Pulmonary artery endothelial cell (primary cell): ENCODE measurements at places on chromosomes 3 and 15.

GRCh38 chr15:72237853-72238224 lies 6.8 kb upstream of the PKM start:
- DNase-seq = no peak

DNA sequence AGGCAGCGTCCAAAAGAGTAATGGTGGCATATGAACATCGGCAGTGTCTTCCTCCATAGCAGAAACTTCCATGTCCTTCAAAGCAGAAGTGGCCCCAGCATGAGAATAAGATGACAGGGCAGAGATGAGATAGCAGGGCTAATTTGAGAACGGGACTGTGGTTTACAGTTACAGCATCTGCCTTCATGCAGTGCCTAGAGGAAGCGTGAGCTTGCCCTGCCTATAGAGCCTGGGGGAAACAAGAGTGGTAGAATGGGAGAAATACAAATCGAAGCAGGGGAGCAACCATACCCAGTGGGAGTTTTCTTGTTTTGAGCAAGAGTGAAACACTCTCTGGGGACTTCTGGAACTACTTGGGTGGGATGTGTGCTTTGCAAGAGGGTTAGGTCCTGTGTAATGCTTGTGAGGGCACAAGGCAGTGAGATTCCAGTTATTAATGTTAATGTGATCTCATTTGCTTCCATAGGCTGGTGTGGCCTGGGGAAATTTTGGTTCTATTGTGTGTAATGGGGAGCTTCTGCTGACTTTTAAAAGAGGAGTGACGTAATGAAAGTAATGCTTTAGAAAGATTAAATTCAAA lies 616.9 kb downstream of the ZIC1 start:
- no peak for DNase-seq

- DNase-seq = no peak
Measured at GRCh38 chr3:114212646-114213045, 24.7 kb downstream of the ZNF80 start.

DNA sequence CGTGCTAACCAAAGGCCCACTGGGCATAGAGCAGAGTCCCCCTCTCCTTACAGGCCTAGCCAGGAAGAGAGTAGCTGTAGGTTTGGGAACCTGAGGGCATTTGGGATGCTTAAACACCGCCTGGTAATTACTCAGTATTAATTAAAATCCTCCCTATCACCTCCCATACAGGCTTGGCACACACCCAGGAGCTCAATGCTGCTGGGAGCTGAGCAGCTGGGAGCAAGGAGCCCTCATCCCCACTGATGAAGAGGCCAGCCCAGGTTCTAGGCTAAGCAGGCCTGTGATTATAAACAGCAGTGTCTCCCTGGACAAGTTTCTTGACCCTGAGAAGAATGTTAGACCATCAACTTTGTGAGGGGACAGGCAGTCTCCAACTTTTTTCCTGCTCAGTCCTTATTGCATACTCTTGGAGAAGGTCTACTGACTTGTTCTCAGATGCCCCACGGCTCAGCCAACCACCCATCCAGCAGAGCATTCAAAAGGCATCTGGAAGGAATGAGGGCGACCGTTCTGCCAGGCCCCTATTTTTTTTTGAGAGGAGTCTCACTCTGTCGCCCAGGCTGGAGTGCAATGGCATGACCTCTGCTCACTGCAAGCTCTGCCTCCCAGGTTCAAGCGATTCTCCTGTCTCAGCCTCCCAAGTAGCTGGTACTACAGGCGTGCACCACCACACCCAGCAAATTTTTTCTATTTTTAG lies 1.3 kb upstream of the PRKAR2A start:
- DNase-seq = no peak

DNA sequence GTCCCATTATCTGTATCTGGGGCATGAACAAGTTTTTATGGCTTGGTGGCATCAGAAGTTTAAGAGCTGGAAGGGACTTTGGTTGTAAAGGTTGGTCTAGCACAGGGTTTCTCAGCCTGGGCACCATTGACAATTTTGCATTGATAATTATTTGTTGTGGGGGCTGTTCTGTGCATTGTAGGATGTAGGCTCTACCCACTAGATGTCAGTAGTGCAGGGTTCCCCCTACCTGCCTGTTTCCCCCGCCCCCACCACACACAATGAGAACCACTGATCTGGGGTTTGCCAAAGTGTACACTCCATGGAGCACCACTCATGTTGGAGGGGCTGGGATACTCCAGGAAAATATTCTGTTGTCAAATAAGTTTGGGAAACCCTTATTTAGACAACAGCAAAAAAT lies 42.7 kb downstream of the PLCL2 start:
- DNase-seq = no peak

GRCh38 chr3:140655678-140656077 lies 22.2 kb upstream of the TRIM42 start:
- no peak for DNase-seq

- DNase-seq = no peak
Measured at GRCh38 chr3:188627652-188628051, 473.7 kb downstream of the LPP start.

- no peak for DNase-seq
Measured at GRCh38 chr3:167983583-167983982, 112.1 kb downstream of the GOLIM4 start.

- no peak for DNase-seq
Measured at GRCh38 chr3:60392501-60392900, 858.8 kb downstream of the FHIT start.

DNA sequence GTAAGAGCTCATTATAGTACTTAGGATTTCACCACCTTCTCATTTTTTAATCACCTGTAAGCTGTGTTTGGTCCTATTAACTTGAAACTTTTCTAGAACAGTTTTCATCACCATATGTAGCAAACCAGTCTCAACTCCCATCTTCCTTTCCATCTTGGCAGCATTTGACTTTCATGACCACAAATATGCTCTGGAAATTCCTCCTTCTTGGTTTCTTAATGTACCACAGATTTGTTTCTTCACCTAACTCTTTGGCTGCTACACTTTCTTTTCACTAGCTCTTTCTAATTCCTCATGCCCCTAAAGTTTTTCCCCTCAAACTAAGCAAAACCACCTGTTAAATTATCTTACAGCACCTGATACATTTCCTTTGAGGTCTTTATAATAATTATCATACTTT lies 13.2 kb upstream of the NMB start:
- DNase-seq = no peak

GRCh38 chr15:98164571-98164970 lies 204.1 kb downstream of the ARRDC4 start:
- no peak for DNase-seq

- no peak for DNase-seq
Measured at GRCh38 chr3:26171006-26171405, 381.1 kb downstream of the OXSM start.

DNA sequence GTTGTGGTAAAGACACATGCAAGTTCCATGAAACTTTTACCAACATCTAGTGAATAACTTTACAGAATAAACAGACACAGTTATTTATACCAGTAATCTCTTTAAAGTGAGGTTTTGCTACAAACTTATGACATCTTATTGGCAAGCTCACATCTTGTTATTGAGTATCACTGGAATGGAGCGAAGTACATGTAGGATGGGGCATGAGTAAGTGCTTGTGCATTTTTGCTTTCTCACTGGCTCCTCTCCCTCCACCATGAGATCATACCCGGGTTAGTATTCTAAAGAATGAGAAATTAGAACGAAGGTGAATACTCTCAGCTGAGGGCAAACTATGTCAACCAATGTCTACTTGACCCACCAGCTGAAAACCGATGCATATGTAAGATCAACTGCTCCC lies 193.3 kb upstream of the ZNF717 start:
- DNase-seq = no peak

DNA sequence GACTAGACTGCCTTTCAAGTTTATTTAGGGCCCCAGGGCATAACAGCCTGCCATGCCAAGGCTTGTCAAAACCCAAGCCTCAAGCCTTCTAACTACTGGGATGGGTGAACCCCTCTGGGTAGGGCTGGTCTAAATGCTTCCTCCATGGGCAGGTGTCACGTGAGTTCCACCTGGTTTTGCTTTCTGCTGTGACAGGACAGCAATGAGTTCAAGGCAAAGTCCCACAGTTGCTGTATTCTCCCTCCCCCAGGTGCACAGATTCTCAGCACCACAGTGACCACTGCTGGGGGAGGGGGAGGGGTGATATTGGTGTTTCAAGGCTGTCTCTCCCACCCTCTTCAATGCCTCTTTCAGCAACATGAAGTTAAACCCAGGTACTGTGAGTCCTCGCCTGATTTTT lies 46.9 kb upstream of the UBE2Q2 start:
- no peak for DNase-seq
